Stimulated activated CD4-positive, alpha-beta T cell treated with anti-CD3 and anti-CD28 coated beads, Interleukin-4, amount 100 ng/mL, for 4 hours (primary cell): ENCODE measurements at places on chromosomes 4 and X.

- DNase-seq, result no peak
These were observed 676.7 kb upstream of the ACTRT1 start for GRCh38 chrX:128728943-128729342.

- DNase-seq, result no peak
These were observed 8.4 kb downstream of the TMEM271 start for GRCh38 chr4:567457-568350.

GRCh38 chrX:6149060-6149872, 79.4 kb downstream of the NLGN4X start:
- DNase-seq, result no peak

- no peak for DNase-seq
These were observed 99.2 kb upstream of the TENM3 start for GRCh38 chr4:182143822-182144625.
